ENCODE measurements at places on chromosomes 2 and 18.

- no peak for DNase-seq
These were observed 542.3 kb upstream of the VWC2L start for GRCh38 chr2:213868526-213868925.

DNA sequence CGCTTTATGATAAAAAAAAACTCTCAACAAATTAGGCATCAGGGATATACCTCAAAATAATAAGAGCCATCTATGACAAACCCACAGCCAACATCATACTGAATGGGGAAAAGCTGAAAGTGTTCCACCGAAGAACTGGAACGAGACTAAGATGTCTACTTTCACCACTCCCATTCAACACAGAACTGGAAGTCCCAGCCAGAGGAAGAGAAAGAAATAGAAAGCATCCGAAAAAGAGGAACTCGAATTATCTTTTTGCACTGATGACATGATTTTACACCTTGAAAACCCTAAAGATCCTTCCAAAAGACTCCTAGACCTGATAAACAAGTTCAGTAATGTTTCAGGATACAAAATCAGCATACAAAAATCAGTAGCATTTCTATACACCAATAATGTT is 121.6 kb downstream of the ZRANB3 start:
- no peak for DNase-seq

GRCh38 chr2:155662224-155662623 is 670.3 kb downstream of the NR4A2 start:
- no peak for DNase-seq

GRCh38 chr2:129751409-129751808 is 228.1 kb upstream of the RAB6C start:
- no peak for DNase-seq

GRCh38 chr2:84085562-84085961 is 373.5 kb downstream of the SUCLG1 start:
- no peak for DNase-seq

DNA sequence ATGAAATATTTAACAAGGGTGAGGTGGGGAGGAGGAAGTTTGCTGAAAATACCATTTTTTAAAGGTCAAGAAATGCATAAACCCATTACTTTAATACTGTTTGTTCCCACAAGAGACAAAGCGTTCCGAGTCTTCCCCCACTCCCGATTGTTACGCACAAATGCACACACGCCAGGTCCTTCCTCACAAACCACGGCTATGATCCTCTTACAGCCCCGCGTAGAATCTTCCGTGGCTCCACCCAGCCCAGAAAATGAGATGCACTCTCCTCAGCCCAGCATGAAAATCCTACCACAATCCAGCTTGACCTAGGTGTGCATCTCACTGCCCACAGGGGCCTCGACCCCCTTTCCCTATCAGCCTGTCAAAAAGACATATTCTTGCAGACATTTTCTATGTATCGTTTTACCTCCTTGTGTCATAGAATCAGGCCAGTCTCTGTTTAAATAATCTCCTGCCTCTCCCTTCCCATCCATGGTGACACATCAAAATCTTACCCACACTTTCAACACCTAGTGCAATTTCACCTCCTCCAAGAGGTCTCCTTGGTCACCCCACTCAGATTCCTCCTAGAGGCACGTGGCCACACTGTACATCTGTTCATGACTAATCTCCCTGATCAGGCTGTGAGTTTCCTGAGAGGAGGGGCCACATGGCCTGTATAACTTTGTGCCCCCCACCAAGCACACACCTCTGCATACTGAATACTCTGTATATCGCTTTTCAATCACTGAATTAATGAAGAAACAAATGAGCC is 491.0 kb upstream of the KLHL29 start:
- DNase-seq, result no peak

DNA sequence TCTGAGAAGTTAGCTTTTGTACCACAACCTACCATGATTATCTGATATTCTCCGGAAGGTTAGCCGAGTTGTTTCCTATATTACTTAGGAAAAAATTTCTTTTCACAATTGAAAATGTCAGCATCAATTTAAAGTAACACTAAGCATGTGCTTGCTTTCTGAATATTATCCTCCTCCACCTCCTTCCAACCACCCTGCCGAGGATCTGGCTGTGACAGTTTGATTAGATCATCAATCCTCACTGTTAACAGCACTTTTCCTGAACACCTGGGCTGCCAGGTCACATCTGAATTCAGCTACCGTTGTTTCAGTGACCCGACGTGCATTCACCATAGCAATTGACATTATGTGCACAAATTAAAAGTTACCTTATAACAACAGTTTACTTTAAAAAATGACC is 207.0 kb downstream of the ZNF407 start:
- no peak for DNase-seq
